ENCODE measurements at places on chromosomes 5 and 9.

- no peak for DNase-seq
Observed at GRCh38 chr9:91843623-91844148, 106.3 kb downstream of the ROR2 start.

- DNase-seq, result no peak
Observed at GRCh38 chr9:119526698-119527097, 157.5 kb upstream of the BRINP1 start.

DNA sequence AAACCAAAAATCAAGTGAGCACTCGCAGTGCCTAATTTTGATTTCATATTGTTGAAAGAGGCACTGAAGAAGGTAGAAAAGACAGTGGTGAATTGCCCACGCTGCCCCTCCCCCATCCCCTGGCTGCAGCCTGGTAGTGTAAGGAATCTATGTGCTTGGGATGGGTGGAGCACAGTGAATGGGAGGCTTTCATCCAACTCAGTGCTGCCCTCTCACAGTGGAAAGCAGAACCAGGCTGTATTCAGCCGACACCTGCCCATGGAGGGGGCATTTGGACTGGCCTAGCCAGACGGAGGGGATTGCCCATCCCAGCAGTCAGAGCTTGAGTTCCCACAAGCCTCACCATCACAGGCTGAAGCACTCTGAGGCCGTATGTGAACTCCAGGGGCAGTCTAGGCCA, 800.4 kb upstream of the DMAC1 start:
- no peak for DNase-seq

DNA sequence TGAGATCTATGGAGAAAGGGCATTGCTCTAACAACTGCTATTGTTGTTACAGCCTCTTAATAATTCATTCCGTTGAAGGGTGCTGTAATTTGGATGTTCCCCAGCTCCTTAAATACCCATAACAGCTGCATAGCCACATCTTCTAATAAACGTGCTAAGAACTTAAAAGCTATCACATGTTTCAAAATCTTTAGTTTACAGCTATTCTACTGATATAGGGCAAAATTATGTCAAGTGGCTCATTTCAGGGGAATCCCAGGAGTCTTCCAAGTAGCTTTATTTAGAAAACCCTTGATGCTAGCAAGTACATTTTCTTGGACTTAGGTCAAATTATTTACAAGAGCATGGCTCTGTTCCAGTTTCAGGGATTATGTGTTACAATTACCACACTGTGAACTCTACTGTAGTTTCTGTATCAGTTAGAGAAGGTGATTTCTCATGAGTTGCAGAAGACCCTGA, 990.4 kb upstream of the ACO1 start:
- no peak for DNase-seq

GRCh38 chr9:115106642-115107041, 11.3 kb downstream of the TNC start:
- DNase-seq, result no peak

DNA sequence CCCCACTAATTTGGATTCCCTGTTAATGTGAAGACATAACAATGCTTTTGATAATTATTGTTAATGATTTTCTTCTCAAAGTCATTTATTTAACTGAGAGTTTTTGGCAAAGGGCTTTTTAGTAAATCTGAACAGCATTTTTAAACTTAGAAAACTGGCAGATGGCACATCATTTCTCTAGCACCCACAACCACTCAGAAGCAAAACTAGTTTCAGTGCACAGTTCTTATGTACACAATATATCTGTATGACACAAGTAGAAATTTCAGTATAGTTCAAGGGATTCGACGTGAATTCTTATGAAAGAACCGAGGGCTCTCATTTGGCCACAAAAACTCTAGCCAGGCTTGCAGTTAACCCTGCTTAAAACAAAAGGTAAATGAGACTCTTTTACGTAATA, 231.4 kb upstream of the CDH9 start:
- no peak for DNase-seq
